Activated T-cell treated with anti-CD3 and anti-CD28 coated beads, Interleukin-2, amount 50 U/mL, for 72 hours (primary cell): ENCODE measurements at places on chromosomes 2 and 18. TPM values are rescaled to one million over a fixed set of nuclear protein-coding genes. Genes with fewer than 3 reads are reported as not detected.

GRCh38 chr2:66110608-66111007 lies 324.3 kb upstream of the MEIS1 start:
- H3K27ac ChIP-seq, result no peak overlapping the region
- DNase-seq, result no peak
- no peaks in the 10 kb centered on the region for H3K4me1 ChIP-seq
- no peaks in the 10 kb centered on the region for H3K36me3 ChIP-seq
- H3K4me3 ChIP-seq, result no peak overlapping the region

DNA sequence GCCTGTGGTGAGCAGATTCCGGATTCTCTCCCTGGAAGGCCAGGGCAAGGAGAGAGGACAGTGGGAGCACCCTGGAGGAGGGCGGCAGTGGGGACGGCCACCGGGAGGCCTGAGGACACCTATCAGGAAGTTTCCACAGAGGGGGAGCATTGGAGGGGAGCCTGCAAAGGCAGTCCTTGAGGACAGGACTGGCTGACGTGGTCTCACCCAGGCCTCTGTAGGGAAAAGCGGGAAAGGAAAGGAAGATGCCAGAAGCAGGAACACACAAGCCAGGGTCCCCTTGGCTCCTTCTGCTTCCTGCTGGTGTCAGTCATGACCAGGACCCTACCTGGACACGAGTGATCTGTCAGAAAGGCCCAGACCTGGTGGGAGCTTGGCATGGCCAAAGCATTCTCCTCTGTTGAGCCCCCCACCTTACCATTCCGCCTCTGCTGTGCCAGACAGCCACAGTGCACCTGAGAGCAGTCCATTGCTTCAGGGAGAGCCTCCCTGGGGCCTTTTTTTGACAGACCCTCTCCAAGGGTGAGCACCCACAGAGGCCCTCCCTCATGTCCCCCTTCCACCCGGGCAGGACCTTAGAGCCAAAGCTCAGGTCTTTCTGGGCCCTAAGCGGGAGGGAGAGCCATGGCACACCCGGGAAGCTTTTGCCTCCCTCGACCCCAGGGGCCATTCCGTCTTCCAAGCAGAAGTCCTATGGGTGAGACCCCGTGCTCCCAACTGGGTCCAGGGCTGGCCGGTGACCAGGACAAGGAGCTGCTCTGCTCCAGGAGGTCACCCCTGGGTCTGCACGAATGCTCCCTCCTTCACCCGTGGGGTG lies 333.1 kb downstream of the DYSF start:
- H3K36me3 ChIP-seq, result no peaks in the 10 kb centered on the region
- H3K27ac ChIP-seq, result no peak overlapping the region
- H3K27me3 ChIP-seq, result no peaks in the 10 kb centered on the region
- no peaks in the 10 kb centered on the region for H3K4me1 ChIP-seq

- H3K36me3 ChIP-seq, result peaks cover 14% of the 10 kb centered on the region
- DNase-seq, result no peak
- no peak overlapping the region for H3K27ac ChIP-seq
- H3K4me1 ChIP-seq, result no peaks in the 10 kb centered on the region
These were observed 33.1 kb downstream of the MBD2 start for GRCh38 chr18:54191352-54191751.

- peak; percentile 18 for DNase-seq
- no peak overlapping the region for H3K4me3 ChIP-seq
- H3K36me3 ChIP-seq, result no peaks in the 10 kb centered on the region
These were observed 241.2 kb upstream of the TANK start for GRCh38 chr2:160918906-160919503.

- peaks cover 2% of the 10 kb centered on the region for H3K36me3 ChIP-seq
- no peaks in the 10 kb centered on the region for H3K27me3 ChIP-seq
- DNase-seq, result no peak
- no peak overlapping the region for H3K4me3 ChIP-seq
- no peak overlapping the region for H3K27ac ChIP-seq
- peaks cover 10% of the 10 kb centered on the region for H3K4me1 ChIP-seq
These were observed 17.5 kb downstream of the C1D start for GRCh38 chr2:68045342-68045741.

DNA sequence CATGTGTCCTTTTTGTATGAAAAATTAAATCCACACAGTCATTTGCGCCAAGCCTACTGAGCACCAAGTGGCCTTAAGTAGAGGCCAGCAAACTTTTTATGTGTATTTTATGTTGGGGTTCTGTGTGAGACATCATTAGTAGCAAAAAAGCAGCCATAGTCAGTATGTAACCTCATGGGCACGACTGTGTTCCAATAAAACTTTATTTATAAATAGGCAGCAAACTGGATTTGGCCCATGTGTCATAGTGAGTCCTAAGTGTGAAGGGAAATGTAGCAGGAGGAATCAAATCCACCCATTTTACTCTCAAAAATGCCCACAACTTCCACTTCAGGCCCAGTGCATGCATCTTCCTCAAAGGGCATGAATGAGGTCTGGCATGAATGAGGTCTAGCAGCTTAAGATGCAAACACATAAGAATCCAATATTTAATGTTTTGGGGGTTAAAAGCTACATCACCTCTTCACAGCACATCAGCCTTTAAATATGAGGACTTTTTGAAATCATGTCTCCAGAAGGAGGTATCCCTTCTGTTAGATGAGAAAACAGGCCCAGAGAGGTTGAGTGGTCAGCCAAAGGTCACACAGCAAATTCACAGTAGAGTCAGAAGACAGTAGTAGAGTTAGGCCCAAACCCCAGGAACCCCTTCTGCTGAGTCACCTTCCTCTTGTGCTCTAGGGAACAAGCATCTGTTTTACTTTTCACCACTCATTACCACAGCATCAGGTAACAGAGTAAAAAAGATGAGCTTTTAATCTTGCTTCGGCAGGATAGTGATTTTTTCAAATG lies 45.6 kb downstream of the MREG start:
- peaks cover 35% of the 10 kb centered on the region for H3K4me1 ChIP-seq
- no peak overlapping the region for H3K4me3 ChIP-seq
- peaks cover 9% of the 10 kb centered on the region for H3K36me3 ChIP-seq
- H3K27ac ChIP-seq, result no peak overlapping the region

GRCh38 chr18:74310411-74310810 lies 5.2 kb upstream of the C18orf63 start:
- no peaks in the 10 kb centered on the region for H3K36me3 ChIP-seq
- no peak for DNase-seq
- peaks cover 39% of the 10 kb centered on the region for H3K27me3 ChIP-seq

GRCh38 chr18:35376393-35376741 lies 770 bp downstream of the ZNF396 start:
- DNase-seq, result peak; percentile 39
- peaks cover 23% of the 10 kb centered on the region for H3K27me3 ChIP-seq
- no peak overlapping the region for H3K27ac ChIP-seq
- no peaks in the 10 kb centered on the region for H3K36me3 ChIP-seq

- peaks cover 8% of the 10 kb centered on the region for H3K36me3 ChIP-seq
- H3K27me3 ChIP-seq, result no peaks in the 10 kb centered on the region
- no peaks in the 10 kb centered on the region for H3K4me1 ChIP-seq
- no peak for DNase-seq
These were observed 20.1 kb upstream of the DNER start for GRCh38 chr2:229734410-229734809.

GRCh38 chr2:4090668-4091630 lies 387.6 kb downstream of the DCDC2C start:
- H3K4me1 ChIP-seq, result no peaks in the 10 kb centered on the region
- H3K4me3 ChIP-seq, result no peak overlapping the region
- no peaks in the 10 kb centered on the region for H3K36me3 ChIP-seq
- H3K27me3 ChIP-seq, result no peaks in the 10 kb centered on the region

DNA sequence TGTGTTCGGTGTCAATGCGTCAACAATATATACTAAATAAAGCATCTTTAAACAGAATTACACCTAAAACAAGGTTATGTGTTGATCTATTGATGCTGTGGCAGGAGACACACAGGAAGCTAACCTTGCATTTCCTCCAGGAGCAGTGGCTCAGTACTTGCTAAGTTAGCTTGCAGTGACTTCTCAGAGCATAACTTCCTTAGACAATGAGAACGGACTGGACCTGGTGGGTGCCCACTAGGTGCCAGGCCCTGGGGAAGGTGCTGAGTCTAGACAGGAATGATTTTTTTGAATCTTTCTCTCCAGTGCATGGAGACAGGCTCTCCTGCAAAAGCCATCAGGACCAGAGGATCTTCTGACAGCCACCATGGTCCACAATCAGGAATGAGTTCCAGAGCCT lies 73.8 kb upstream of the MGAT4A start:
- no peaks in the 10 kb centered on the region for H3K36me3 ChIP-seq
- DNase-seq, result no peak
- peaks cover 8% of the 10 kb centered on the region for H3K27me3 ChIP-seq
- H3K27ac ChIP-seq, result no peak overlapping the region
- no peak overlapping the region for H3K4me3 ChIP-seq

- peaks cover 5% of the 10 kb centered on the region for H3K4me1 ChIP-seq
- no peak for DNase-seq
- no peak overlapping the region for H3K4me3 ChIP-seq
- no peak overlapping the region for H3K27ac ChIP-seq
- H3K27me3 ChIP-seq, result no peaks in the 10 kb centered on the region
- H3K36me3 ChIP-seq, result no peaks in the 10 kb centered on the region
These were observed 143.5 kb downstream of the AGPS start for GRCh38 chr2:177535958-177536504.

DNA sequence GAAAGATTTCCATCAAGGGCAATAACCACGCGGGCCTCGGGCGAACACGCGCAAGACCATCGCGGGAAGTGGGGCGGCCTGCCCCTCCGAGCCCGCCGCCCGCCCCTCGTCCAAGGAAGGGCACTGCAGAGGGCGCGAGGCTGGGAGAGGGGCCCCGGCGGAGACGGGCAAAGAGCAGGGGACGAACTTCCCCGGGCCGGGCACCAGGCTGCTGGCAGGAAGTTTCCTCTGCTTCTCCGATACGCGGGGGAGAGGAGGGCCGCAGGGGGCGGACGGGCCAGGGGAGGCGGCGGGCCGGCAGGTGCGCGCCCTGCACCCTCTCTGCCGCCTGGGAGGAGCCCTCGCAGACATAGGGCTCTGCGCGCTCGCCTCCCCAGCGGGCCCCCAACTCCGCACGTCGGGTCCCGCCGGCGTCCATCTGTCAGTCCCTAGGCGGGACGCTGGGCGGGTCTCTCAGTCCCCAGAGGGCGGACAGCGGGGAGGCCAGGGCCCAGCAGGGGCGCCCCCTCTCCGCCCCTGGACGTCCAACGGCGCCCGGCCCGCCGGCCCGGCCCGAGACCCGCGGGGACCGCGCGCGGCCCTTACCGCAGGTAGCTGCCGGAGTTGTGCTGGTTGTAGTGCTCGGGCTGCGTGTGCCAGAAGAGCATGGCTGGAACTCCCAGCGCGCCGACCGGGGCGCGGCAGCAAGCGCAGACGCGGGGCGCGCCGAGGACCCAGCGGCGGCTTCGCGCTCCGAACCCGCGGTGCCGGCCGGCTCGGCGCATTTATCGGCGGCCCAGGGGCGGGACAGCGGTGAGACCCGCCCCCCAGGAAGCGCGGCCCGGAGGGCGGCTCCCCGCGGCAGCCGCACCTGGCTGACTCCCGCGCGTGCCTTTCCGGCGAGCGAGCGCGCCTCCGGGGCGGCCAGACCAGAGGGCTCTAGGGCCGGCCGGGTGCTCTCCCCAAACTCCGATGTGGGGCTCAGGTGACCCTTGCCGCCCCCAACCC lies at the start of gene TFCP2L1:
TFCP2L1 (minus strand) TSS at position 740 of the 987 bp plus-strand sequence; CDS start at position 647, 93 bp downstream.
- no peak within 1 kb of the TSS for H3K27ac ChIP-seq
- no peaks in the 10 kb centered on the region for H3K36me3 ChIP-seq
- H3K4me1 ChIP-seq, result peaks cover 6% of the 10 kb centered on the region
- DNase-seq, result peak; percentile 41
- H3K4me3 ChIP-seq, result peak within 1 kb of the TSS; percentile 75

DNA sequence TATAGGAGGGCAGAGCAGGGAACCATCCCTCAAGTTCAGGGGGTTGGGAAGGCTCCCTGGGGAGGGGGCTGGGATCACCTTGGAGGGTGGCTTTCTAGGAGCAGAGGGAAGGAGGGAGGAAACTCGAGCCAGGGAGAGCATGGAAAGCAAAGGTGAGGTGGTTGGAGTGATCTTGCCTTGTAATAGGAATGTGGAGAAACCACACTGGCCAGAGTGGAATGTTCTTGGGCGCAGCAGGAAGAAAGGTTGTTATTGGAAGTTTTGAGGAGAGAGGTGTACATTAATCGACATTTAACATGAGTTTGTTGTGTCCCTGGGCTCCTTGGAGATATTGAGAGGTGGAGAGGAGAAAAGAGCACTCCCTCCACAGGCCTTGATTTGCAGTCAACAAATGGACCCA lies 272.2 kb downstream of the PRKCE start:
- DNase-seq, result no peak
- no peaks in the 10 kb centered on the region for H3K36me3 ChIP-seq
- no peaks in the 10 kb centered on the region for H3K27me3 ChIP-seq

DNA sequence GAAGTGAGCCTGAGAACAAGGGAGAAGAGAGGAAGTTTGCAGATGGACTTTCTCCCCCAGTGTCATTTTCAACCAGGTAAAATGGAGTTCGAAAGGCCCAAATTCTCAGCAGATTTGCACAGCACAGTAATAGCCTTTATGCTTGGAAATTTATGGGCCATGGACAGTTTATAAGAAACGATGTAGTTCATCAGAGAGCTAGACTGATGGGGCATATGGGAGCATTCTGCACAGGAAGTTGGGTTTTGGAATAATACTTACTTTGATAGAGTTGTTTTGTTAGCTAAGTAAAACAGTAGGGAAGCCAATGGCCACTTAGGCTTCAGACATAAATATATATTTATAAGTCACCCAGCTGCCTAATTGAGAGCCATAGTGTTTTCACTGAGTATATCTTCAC lies 169.4 kb downstream of the MEIS1 start:
- H3K27ac ChIP-seq, result no peak overlapping the region
- no peak for DNase-seq
- H3K4me1 ChIP-seq, result no peaks in the 10 kb centered on the region
- H3K4me3 ChIP-seq, result no peak overlapping the region

GRCh38 chr18:22640281-22640842 lies 222.6 kb upstream of the CTAGE1 start:
- no peak overlapping the region for H3K4me3 ChIP-seq
- H3K27ac ChIP-seq, result no peak overlapping the region
- no peaks in the 10 kb centered on the region for H3K4me1 ChIP-seq
- DNase-seq, result no peak
- H3K36me3 ChIP-seq, result no peaks in the 10 kb centered on the region
- H3K27me3 ChIP-seq, result no peaks in the 10 kb centered on the region

DNA sequence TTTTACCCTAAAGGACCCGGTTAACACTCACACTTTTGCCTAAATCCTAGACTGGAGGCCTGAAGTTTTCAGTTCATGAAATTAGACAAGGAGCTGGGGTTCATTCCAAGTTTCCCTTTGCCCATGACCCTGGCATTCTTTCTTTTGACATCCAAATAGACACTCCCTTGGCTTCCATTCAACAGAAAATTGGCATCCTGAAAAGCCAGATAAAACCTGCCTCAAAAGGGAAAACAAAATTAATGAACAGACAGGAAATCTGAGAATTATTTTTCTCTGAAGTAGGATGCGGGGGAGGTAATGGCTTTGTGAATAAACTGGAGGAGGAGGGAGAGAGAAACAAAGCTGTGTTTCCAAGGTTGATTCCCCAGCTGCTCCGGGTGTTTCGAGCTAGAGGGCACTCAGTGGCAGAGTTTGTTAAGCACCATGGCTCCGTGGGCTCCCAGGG lies 41.0 kb downstream of the SPP2 start:
- H3K36me3 ChIP-seq, result no peaks in the 10 kb centered on the region
- DNase-seq, result no peak
- H3K4me1 ChIP-seq, result no peaks in the 10 kb centered on the region
- H3K27me3 ChIP-seq, result no peaks in the 10 kb centered on the region
- no peak overlapping the region for H3K27ac ChIP-seq

CYBRD1 gene
- 1.1 TPM for total RNA-seq

NEU2 gene
- total RNA-seq, result not detected

KRCC1 gene
- 13.2 TPM for total RNA-seq

C2orf81 gene
- 3.7 TPM for total RNA-seq

TUBB8B gene
- not detected for total RNA-seq

FASTKD2 gene
- 24.9 TPM for total RNA-seq
